Activated T-helper 9 cell treated with anti-CD3 and anti-CD28 coated beads, Interleukin-2, amount 50 U/mL, for 16 hours (primary cell): ENCODE measurements at places on chromosomes 6 and 20.

- DNase-seq, result no peak
These were observed 125.1 kb downstream of the TOX2 start for GRCh38 chr20:44039741-44040140.

GRCh38 chr6:34601706-34602105 lies 45.6 kb upstream of the SPDEF start:
- DNase-seq, result no peak

DNA sequence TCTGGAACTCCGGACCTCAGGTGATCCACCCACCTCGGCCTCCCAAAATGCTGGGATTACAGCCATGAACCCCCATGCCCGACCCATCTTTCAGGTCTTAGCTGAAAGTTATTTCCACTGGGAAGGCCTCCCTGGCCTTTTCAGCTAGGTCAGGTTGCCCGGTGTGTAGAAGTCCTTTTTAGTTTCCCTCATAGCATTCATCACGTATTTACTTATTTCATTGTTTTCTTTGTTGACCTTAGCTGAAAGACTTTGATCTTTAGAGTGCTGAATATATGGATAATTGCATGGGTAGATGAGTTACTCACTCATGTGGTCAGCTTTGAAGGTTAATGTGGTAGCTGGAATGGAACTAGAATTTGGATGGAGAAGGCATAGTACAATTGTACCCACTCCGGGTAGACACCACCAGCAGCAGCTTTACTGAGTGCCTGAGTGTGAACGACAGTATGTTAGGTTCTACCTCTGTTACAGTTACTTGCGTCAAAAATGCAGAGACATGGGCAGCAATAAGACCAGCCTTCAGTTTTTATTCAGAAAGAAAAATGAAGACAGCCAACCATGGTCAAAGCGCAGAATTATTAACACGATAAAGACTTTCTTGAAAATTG lies 9.1 kb downstream of the KIZ start:
- DNase-seq, result no peak

DNA sequence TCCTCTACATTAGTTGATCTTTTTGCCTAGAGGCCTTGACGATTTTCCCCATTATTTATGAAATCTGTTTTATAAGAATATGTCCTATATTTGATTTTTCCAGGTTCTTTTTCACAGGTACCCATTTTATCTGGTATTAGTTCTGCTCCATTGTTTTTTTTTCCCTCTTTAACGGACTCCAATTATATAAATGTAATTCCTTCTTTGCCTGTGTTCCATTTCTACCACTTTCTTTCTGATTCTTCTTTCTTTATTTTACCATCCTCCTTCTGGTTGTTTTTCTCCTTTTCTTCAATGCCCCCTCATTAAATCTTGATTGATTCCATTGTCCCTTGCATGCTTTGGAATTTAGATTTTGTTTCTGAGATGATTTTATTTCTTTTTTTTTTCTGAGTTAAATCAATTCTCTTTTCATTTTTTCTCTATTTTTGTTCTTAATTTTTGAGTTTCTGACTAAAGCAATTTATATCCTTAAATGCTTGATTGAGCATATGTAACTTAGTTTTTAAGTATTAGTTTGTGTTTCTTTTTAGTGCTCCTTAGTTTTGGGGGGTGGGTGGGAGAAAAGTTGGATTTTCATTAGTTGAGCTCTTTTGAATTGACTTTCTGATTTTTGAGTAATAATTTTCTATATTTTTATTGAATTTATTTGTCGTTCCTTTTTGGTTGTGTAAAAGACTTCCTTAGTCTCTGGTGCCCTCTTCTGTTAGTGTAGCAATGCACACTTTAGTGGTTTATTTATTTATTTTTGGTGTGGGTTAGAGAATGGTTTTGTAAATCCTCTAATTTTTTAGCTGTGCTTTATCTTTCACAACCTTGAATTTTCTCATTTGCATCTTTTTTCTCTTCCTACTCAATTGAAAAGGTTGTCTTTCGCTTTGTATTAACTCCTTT lies 140.8 kb downstream of the FARS2 start:
- DNase-seq, result no peak

GRCh38 chr20:18683839-18684238 lies 96.0 kb downstream of the DTD1 start:
- DNase-seq, result no peak

DNA sequence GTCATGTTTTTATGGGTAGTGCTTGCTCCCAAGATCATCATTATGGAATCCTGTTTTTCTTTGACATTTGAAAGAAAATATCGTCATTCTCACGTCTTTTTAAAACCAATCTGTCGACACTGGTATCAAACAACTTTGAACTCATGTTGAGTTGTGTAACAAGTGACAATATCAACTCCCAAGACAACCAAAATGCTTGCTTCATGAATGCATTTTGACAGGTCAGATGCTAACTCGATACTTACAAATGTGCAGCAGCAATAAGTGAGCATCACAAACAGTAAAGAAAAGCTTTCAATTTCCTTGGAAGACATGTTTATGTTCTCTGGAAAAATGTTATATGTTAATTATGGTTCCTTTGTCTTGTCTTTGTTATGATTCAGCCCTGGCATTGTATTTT lies 125.9 kb downstream of the EPHA7 start:
- DNase-seq, result no peak

- no peak for DNase-seq
These were observed 159.8 kb upstream of the TSHZ2 start for GRCh38 chr20:52812231-52812847.

DNA sequence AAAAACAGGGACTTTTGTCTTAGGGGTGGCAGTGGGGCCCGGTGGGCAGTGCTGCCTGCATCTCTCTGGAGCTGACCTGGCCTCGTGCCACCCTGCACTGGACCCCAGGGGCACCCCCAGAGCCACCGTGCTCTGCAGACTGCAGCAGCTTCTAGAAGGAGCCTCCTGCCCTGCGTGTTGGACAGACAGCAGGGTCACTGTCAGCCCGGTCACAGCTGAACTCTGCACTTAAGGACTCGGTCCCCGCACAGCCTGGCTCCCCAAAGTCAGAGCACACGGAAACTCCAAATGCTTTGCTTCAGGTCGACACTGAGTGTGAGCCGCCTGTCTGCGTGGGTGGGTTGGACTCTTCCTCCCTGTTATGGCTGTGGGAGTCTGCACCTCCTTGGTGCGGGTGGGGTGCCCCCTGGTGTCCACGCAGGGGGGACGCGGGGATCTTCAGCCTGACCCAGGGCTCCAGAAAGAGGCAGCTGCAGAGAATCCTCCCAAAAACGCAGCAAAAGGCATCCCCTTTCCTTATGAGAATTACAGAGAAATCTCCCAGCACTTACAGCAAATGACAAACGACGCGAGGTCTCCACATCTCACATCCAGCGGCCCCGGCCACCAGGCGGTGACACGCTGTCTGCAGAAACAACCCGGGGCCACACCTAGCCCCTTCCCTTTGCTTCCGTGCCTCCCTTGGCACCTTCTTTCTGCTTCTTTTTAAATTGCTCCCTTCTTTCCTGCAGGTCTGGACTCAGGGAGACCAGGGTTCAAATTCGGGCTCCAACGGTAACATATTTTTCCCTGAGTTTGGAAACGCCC lies 36.3 kb upstream of the DACT2 start:
- no peak for DNase-seq

DNA sequence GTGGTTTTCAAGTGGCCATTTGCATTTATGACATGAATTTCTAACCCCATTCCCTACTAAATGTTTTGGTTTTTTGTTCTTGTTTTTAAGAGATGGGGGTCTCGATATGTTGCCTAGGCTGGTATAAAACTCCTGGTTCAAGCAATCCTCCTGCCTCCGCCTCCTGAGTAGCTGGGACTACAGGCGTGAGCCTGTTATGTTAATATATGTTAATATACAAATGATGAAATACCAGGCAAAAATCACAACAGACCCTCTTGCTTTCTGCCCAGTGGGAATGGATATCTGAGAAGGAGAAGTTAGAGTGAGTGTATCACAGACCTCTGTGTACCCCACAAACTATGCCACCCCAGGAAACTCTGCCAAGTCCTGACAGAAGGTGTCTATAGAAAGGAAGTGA lies 66.2 kb downstream of the CDC40 start:
- DNase-seq, result no peak

GRCh38 chr20:34115232-34115631 lies 3.2 kb upstream of the EIF2S2 start:
- no peak for DNase-seq

GRCh38 chr6:15474196-15474595 lies 188.6 kb downstream of the DTNBP1 start:
- no peak for DNase-seq

DNA sequence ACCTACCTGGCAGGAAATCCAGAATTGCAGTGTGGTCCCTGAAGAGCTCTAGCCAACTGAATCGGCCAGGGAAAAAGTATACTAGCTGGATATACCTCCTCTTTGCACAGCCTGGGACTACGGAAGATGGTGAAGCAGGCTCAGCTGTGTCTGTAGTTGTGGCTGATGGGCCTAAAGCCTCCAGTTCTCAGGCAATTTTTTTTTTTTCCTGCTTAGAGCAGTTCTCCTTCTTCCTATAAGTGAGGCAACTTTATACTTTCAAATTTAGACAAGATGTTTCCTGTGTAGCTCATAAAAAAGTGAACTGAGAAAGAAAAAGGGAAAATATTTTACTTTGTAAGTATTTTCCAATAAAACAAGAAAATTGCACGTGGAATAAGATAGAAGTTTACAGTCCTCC lies 172.9 kb downstream of the CARMIL1 start:
- DNase-seq, result no peak

GRCh38 chr6:125432963-125433362 lies 131.2 kb upstream of the HDDC2 start:
- no peak for DNase-seq

DNA sequence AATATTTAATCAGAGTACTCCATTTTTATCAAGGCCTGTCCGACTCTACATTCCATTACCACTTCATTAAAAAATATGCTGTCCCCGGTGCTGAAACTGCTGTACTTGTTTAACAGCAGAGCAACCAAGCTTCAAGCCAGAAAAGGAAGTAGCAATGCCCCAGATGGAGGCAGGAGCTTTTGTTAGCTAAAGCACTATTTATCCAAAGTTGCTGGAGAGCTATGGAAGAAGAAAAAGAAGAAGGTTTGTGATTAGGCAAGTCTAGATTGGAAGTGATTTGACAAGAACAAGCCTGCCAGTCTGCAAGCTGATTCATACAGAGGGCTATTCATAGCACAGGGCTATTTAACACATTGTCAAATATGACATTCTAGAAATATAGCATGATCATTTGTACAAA lies 160.9 kb upstream of the SPTLC3 start:
- no peak for DNase-seq

DNA sequence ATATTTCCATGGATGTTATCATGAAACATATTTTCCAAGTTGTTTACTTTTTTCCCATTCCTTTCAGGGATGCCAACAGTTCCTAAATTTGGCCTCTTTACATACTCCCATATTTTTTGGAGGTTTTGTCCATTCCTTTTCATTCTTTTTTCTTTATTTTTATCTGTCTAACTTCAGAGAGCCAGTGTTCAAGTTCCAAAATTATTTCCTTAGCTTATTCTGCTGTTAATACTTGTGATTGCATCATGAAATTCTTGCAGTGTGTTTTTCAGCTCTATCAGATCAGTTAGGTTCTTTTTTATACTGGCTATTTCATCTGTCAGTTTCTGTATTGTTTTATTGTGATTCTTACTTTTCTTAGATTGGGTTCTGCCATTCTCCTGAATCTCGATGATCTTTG lies 89.9 kb upstream of the TCF21 start:
- no peak for DNase-seq

DNA sequence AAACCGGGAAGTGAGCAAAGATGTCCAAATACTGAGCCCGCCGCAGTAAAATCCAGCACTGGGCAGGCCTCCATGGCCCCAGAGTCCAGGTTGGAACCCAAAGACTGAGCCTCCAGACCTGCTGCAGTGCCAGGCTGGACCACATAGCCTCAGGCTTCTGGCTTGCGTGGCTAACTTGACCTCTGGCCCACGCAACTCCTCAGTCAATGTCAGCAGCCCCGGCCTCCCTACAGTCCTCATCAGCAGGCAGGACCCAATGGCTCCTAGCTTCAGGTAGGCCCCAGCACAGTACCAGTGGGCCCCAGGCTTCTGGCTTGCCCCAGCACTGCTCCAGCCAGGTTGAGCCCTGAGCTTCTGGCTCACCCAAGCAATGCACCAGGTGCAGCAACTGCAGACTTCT lies 245.1 kb upstream of the AFDN start:
- DNase-seq, result no peak

- DNase-seq, result no peak
These were observed 36.3 kb upstream of the IBTK start for GRCh38 chr6:82283771-82284410.

DNA sequence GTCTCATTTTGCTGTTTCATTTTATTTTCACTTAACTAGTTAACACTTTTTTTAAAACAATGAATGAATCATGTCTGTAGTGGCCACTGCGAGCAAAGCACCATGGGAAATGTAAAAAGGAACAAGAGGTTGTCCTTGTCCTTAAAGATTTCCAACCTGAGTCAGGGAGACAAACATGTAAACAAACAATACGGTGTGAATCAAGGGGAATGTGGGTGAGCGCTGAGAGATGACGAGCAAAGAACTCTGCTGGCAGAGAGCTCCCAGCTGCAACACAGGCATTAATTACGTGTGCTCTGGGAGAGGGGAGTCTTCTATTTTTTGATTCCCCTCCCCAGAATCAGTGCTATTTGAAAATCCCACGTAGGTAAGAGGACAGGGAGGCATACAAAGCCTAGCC lies 84.3 kb downstream of the ATXN1 start:
- no peak for DNase-seq

GRCh38 chr20:1474325-1474724 lies 7.7 kb upstream of the NSFL1C start:
- DNase-seq, result no peak

GRCh38 chr6:20542927-20543602 lies 8.8 kb downstream of the CDKAL1 start:
- DNase-seq, result no peak

GRCh38 chr20:38957235-38957876 lies 4.8 kb upstream of the DHX35 start:
- DNase-seq, result no peak

DNA sequence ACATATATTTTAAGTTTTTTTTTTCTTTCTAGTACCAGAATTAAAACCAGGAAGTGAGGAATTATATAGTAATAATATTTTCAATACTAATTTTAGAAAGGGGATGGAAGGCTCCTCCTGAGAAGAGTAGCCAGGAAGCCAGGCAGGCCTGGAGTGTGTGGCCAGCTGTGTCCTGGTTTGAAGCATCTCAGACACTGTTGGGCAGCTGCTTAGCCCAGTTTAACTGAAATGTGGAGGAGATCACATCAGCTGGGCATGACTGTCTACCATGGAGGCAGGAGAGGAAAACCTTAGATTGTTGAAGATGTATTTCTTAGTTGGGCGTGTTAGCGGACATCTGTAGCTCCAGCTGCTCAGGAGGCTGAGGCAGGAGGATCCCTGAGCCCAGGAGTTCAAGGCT lies 142.2 kb downstream of the ARID1B start:
- no peak for DNase-seq

DNA sequence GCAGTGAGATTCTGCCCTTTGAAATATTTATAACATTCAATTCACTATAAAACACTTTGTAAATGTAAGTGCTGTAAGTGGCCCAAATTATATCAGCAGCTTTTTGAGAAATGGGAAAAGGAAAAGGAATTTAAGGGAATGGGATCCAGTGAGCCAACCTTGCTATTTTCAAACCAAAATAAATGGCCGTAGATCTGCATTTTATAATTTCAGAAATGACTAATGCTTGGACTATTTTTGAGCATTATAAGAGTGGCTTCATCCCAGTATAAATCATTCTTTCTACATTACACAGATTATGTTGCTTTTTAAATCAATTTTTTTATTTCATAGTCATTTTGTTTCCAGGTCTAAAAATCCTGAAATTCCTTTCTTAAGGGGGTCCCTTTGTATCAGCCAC lies 49.2 kb downstream of the ANKRD6 start:
- DNase-seq, result no peak
